ENCODE measurements at places on chromosomes 3 and 15. TPM values are rescaled to one million over a fixed set of nuclear protein-coding genes. Genes with fewer than 3 reads are reported as not detected.

The ZIC4 gene
- total RNA-seq, result not detected

The DALRD3 gene
- total RNA-seq, result 16.3 TPM

The PAQR9 gene
- total RNA-seq, result not detected

The MOBP gene
- 0.10 TPM for total RNA-seq

The LCTL gene
- not detected for total RNA-seq

The AKAP13 gene
- total RNA-seq, result 346 TPM
